ENCODE measurements at places on chromosomes 5 and 9. TPM values are rescaled to one million over a fixed set of nuclear protein-coding genes. Genes with fewer than 3 reads are reported as not detected.

Gene COL15A1
- not detected for total RNA-seq

DNA sequence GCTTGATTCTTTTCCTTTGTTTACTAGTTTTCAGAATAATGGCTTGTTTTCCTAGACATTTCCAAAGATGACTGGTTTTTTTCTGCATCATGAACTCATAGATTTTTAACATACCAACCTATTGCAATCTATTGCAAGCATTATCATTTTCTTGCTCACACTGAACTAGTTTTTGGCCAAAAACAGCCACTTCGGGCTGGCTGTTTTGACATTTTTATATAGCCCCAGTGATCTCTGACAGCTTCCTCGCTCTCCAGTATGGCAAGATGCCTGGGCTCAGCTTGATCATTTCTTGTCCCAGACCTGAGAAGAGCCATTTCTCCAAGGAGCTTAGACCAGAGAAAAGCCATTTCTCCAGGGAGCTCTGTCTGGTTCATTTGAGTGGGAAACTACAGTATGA lies 94.3 kb upstream of the MAMDC2 start:
- no peak for DNase-seq

Gene SHISAL2B
- total RNA-seq = not detected

Gene CDKN2B
- total RNA-seq = not detected

Gene SH3RF2
- 0.11 TPM for total RNA-seq

Gene ADAMTS13
- total RNA-seq = 2.6 TPM

Gene TAF1L
- 0.06 TPM for total RNA-seq

Data from CD4-positive, alpha-beta T cell (primary cell).